CD14-positive monocyte (primary cell): ENCODE measurements at places on chromosomes 13 and 19.

GRCh38 chr19:2607712-2608601 is 94.5 kb downstream of the GNG7 start:
- DNase-seq, result no peak

DNA sequence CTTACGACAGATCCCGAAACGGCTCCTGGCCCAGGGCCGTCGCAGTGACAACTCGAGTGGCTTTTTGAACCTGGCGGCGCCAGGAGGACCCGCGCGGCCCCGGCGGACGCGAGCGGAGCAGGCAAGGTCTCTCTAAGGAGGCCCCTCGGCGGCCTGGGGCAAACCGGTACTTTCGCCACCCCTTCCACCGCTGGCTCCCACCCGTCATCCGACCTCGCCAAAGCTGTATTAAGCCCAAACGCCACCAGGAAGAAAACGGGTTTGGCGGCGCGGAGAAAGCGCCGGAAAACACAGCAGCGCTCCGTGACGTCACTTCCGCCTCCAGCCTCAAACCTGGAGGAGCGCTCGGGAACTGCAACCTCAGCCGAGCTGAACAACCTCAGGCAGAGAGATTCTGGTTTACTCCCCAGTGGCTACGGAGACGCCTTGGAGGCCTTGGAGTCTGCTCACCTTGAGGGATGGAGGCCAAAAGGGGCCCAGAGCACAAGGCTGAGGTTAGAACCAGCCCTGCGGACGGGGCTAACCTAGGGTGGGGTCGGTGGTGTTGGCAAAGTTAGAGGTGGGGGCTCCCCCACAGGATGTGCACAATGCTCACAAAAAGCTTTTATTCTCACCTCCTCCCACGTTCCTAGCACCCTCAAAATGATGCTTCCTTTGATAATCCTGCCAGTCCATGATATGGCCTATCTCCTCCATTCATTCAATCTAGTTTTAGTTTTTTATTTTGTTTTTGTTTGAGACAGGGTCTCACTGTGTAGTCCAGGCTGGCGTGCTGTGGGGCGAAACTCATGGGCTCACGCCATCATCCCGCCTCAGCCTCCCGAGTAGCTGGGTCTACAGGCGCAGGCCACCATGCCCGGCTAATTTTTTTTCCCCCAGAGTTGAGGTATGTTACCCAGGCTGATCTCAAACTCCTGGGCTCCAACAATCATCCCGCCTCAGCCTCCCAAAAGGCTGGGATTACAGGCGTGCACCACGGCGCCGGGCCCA is at the start of gene ZNF266:
TSS of gene ZNF266 (minus strand) at position 295 of the 990 bp plus-strand sequence. CDS start 15,484 bp downstream, outside the sequence.
- peak; percentile 89 for DNase-seq

GRCh38 chr19:3324405-3324856 is 42.0 kb upstream of the NFIC start:
- peak; percentile 58 for DNase-seq

GRCh38 chr13:39051157-39051556 is 12.9 kb downstream of the NHLRC3 start:
- no peak for DNase-seq

DNA sequence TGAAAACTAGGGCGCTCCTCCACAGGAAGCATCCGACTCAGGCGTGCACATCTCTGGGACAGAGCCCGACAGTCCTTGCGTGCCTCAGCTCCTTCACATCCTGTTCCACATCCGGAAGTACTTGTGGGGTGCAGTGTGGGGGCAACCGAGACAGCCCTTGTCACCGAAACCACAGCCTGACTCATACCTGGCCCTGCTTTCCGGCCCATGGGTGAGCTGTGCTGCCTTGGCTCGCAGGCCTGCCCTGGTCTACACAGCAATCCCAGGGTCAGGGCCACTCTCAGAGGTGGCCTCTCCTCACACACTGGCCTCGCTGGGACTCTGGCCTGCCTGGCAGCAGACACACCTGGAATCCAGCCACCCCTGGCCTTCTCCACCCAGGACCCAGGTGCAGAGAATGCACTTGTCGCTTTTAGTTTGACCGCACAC is 100.4 kb downstream of the STK24 start:
- peak; percentile 92 for DNase-seq

DNA sequence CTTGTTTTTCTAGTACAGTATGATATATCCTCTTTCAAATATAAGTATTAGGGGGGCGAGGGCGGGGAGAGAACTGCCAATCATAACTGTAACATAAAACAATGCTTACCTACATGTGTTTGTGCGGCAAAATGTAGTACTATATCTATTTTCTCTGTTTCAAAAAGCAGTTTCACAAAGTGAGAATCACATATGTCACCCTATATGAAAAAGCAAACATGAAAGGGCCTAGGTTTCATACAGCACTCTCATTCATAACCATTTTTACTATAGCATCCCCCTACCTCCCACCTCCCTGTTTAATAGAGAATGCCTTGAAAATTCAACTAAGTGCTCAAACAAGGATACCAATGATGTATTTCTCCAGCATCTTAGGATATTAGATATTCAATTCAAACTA is 5.2 kb downstream of the TGDS start:
- no peak for DNase-seq

DNA sequence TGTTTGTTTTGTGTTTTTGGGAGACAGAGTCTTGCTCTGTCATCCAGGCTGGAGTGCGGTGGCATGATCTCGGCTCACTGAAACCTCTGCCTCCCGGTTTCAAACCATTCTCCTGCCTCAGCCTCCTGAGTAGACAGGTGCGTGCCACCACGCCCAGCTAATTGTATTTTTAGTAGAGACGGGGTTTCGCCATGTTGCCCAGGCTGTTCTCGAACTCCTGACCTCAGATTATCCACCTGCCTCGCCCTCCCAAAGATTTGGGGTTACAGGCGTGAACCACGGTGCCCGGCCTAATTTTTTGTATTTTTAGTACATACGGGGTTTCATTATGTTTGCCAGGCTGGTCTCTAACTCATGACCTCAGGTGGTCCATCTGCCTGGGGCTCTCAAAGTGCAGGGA is 8.3 kb upstream of the ZNF681 start:
- DNase-seq, result no peak

- no peak for DNase-seq
Measured at GRCh38 chr13:34151885-34152284, 333.9 kb downstream of the RFC3 start.

DNA sequence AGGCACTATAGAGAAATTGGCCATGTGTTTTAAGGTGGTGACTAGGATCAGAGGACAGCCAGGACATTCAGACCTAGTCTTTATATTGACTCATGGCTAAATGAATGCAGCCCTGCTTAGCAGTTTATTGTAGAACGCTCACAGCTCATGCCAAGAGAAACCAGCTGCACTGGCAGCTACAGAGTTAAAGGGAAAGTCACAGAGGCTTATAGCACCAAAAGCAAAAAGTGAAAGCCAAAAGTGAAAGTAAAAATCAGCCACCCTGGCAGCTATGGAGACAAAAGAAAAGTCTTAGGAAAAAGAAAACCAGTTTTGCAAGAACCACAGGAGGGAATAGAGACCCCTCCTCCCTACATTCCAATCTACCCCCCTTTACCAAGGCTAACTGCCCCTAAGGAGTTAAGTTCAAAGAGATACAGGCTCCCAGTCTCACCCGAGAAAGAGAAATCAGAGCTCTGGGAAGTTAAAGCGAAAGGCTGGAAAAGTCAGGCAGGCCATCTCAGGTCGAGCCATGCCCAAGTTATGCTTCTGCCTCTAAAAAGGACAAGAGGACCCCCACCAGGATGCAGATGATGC is 99.0 kb downstream of the ZNF429 start:
- peak; percentile 22 for DNase-seq

DNA sequence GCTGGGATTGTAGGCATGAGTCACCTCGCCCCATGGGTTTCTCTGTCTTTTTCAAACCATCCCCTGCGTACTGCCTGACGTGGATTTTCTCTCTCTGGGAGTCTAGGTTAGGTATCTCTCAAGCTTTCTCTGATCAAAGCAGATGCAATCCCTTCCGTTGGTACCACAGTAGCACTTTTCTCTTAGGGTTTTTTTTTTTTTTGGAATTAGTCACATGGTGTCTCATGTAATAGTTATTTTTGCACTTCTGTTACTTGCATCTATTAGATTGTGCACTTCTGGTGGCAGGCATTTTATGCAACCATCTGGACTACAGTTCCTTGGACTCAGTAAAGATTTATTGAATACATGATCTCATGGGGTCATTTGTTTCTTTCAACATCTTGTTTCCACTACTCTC is 72.1 kb downstream of the GPC6 start:
- DNase-seq, result no peak

- no peak for DNase-seq
Measured at GRCh38 chr19:35285095-35285449, 2.7 kb downstream of the HAMP start.

- DNase-seq, result peak; percentile 52
Measured at GRCh38 chr19:56066152-56067023, 54.7 kb downstream of the ZNF787 start.

GRCh38 chr13:49354719-49355118 is 89.1 kb downstream of the CAB39L start:
- DNase-seq, result no peak

GRCh38 chr13:47481536-47481935 is 519.5 kb downstream of the SUCLA2 start:
- no peak for DNase-seq
